ENCODE measurements at places on chromosomes 12 and 14. TPM values are rescaled to one million over a fixed set of nuclear protein-coding genes. Genes with fewer than 3 reads are reported as not detected.

- DNase-seq, result no peak
Measured at GRCh38 chr12:32139064-32139421, 32.4 kb downstream of the BICD1 start.

- DNase-seq, result no peak
Measured at GRCh38 chr12:17459214-17459613, 630.8 kb downstream of the RERGL start.

- DNase-seq, result no peak
Measured at GRCh38 chr12:12925388-12925787, 26.6 kb downstream of the GPRC5D start.

DNA sequence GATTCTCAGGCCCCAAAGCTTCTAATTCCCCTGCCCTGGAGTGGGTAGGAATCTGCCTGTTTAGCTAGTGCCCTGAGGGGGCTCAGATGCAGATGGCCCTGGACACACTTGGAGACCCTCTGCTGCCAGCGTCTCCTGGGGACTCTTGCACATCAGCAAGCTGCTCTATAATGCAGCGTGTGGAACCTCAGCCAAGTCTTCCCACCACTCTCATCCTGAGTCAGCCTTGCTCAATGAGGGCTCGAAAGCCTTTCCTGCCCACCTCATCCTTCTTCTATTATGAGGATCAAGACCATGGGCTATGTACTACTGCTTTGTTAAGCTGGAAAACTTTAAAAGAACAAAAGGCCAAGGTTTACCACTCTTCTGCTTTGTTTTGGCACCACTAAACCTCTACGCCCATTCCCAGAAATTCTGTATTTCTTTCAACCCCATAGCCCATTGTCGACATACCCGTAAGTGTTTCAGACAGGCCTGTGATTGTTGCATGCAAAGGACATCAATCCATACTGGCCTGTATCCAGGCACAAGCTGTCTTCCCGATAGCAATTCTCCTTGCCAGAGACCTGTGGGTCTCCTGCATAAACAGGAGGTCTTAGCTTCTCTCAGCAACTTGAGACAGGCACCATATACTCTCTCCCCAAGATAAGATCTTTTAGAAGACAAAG lies 246.9 kb downstream of the DPF3 start:
- DNase-seq, result no peak

GRCh38 chr12:1603269-1603993 lies 9.1 kb upstream of the FBXL14 start:
- DNase-seq, result no peak

DNA sequence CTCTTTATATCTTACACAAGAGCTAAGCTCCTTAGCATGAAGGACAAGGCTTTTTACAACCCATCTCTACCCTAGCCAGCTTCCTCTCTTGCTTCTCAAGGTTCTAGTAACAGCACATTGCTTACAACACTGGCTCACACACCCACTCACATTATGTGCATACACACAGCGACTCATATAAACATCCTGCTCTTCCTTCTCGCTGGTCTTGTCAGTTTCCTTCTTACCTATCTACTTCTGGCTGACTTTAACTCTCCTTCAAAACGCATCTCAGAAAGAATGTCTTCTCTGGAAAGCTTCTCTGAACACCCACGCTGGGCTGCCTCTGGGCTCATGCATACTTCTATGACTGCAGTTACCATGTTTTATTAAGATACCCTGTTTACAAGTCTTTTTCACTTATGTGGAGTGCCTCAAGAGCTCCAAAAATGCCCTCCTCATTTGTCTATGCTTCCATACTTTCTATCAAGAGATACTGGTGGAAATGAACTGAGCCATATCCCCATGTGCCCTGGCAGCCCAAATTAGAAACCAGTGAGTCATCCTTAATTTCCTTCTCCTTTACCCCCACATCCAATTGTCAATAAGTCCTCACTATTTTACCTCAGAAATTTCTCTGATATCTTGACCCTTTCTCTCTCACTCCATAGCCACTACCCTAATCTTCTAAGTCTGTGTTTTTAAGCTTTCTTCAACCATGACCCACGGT lies 126.9 kb upstream of the KRAS start:
- DNase-seq, result no peak

GRCh38 chr14:51921026-51921425 lies 60.6 kb downstream of the GNG2 start:
- DNase-seq, result no peak

DNA sequence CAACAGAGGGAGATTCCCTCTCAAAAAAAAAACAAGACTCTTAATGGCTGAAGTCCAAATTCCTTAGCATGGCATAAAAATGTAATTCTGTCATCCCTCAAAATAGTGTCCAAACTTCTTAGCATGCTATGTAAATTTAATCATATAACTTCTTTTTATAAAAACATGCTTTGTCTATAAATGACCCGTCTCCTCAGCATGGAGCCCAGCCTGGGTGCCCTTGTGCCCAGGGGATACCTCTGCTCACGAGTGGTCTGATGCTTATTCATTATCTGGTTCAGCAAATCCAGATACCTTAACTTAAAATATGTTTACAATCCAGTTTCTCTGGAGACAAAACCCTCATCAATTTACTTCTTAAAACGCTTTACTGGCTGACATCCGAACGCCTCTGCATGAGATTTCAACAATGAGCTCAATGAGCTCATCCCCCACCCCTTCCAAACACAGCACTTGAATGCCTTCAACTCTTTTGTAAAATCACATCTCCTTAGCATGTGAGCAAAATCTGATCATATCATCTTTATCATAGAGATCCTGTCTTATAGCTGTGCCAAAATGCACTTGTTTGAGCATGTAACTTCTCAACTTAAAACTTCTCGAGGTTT lies 15.7 kb downstream of the RTL1 start:
- no peak for DNase-seq

DNA sequence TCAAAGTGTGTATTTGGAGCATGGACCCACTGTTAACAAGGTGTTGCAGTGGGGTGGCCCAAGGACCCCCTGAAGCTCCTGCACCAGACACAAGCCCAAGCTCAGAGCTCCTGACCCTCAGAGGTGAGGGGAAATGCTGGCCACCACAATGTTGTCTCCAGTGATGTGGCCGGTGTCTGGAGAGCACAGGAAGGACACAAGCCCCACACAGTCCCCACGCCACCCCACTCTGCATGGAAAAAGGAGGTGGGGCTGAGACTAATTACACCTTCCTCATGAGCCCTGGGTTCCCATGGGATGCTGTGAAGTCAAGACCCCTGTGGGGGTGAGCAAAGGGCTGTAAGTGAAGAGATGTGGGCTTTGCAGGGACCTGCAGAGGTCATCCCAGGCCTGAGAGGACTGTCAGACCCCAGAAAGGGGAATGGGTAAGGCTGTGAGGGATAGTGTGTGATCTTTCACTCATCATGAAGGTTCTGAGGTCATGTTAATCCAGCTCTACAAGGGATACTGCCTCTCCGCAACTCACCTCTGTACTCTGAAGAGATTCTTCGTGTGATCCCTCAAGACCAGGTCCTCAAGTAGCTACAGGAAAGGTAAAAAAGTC lies 136.3 kb upstream of the DHRS4 start:
- DNase-seq, result no peak

DNA sequence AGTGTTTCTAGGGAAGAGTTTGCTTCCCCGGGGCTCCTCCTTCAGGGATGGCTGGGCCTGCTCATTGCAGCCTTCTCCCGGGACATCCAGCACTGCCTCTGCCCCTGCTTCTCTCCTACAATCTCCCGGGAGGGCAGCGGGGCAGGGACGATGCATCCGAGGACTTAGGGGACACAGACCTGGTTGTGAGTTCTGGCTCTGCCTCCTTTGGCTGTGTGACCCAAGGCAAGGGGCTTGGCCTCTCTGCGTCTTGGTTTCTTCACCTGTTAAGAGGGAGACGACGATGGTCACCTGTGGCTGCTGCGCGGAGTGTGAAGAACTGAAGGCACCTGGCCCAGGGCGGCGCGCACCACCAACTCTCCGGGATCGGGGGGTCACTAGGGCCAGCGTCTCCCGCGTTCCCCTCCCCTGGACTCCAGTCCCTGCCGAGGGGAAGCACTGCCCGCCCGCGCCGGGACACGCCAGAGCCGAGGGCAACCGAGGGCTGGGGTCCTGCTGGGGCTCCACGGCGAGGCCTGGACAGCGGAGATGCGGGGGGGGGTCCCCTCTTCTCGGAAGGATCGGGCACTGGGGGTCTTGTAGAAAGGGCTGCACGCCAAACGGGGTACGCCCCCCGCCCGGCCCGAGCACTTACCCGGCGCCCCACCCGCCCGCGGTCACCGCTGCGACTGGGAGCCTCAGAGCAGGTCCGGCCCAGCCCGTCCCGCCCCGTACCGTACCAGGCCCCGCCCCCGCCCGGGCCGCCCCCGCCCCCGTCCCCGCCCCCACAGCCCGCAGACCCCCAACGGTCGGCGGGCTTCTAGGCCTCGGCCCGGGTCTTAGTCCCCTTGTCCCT lies at the start of gene HVCN1:
TSS of gene HVCN1 (minus strand) at position 670 of the 835 bp plus-strand sequence. CDS start 5,870 bp downstream, outside the sequence.
- peak; percentile 67 for DNase-seq

DNA sequence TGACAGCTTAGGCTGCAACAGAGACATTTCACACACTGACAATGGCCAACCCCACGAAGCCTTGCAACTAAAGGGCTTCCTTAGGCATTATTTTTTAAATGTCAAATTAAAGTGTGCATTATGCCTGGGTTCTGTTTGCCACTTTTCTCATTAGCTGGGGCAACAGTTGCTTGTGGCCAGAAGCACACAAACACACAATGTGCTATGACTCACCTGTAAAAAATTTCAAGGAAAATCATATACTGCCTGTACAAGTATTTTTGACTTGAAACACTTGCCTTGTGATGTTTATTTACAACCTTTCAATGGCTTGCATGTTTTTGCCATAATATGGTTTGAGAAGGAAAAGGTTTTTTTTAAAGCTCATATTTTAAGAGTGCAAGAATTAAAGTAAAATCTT lies 1.9 kb downstream of the NTN4 start:
- DNase-seq, result no peak

GRCh38 chr14:58574623-58575022 lies 63.1 kb upstream of the DACT1 start:
- no peak for DNase-seq

- DNase-seq, result no peak
Measured at GRCh38 chr14:60183741-60184140, 18.5 kb upstream of the DHRS7 start.

DNA sequence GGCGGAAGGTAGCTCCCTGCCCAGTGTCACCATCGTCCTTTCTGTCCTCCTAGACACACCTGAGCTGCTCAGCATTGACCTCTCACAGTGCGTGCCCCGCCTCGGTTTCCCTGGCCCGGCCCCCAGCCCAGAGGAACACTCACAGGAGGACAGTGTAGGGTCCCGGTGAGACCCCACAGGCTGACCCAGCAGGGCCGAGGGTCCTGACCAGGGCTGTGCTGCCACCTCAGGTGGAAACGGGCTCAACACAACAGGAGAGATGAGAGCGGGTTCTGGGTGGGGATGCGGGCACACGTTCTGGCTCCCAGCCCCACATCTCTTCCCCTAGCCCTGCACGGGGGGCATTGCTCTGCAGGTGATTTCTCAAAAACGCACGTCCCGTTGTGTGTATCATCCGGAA lies 98.1 kb downstream of the PIWIL1 start:
- DNase-seq, result no peak

DNA sequence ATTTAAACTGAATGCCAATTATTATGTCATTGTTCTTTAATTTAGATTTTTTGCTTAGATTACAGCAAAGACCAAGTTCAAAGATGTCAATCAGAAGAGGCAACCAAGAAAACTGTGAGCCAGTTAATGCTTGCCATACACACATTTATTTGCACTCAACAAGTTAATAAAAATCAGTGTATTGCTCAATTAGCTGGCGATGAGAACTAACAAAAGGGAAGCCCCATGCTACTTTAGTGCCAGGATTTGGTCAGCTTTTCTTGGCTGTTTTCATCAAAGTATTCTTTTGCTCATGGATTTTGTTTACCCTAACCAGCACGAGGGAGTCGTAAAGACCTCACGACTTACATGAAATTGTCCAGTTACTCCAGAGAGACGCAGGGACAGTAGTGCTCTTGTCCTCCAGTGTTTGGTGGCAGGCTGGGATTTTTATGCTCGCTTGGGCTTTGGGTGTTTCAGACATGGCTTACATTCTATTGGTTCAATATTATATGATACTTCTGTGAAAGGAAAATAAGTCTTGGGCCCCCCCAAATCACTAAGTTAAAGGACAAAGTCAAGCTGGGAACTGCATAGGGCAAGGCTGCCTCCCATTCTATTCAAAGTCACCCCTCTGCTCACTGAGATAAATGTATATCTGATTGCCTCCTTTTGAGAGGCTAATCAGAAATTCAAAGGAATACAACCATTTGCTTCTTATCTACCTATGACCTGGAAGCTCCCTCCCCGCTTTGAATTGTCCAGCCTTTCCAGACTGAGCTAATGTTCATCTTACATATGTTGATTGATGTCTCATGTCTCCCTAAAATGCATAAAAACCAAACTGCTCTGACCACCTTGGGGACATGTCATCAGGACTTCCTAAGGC lies 7.4 kb upstream of the B4GALNT1 start:
- DNase-seq, result no peak

- no peak for DNase-seq
Measured at GRCh38 chr14:54002653-54003052, 46.0 kb upstream of the BMP4 start.

DNA sequence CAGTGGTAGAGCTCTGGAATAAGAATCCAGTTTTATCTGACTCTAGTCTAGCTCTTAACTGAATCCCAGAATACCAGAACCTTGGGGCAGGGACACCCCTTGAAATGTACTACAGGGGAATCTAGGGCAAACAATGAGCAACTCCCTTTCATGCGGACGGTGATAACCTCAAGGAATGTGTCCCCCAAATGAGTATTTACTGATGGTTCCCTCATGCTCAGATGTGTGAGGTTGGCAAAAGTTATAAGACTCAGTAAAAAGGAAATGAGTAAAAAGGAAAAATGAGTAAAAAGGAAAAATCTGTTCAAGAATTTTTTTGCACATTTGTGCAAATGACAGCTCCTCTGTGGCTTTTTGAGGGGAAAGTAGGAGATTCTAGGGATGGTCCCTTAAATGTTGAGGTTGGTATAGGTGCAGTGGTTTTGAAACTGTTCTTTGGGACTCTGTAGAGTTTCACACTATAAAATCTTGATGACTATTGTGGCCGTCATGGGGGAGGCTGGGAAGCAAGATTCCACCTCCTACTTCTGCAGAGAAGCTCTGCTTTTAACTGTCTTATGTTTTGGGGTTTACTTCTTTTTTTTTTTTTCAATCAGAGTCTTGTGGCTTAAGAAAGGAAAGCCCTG lies 58.6 kb downstream of the NRXN3 start:
- DNase-seq, result no peak

DNA sequence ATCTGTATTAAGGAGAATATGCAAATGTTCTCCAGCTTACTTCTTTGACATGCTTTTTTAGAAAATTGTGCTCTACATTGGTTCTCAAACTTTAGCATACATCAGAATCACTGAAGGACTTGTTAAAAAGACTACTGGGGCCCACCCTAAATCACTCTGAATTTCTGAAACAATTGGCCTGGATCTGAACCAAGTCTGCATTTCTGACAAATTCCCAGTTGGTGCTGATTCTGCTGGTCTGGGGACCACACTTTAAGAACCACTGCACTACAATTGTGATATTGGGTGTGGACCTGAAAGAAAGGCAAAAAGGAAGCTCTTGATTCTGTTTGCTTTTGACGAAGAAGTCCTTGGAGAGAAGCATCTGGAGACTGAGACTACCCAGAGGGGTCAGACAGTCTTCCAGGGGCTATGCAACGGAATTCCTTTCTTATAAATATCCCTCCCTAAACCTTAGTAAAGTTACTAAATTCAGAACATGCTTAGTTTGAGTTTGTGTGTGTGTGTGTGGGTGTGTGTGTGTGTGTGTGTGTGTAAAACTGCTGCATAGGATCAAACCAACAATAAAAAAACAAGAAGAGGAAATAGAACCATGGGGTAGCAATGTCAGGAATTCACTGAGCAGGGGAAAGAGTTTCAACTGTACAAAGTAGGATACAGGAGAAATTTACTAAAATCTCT lies 36.8 kb downstream of the EAPP start:
- DNase-seq, result no peak

The IL26 gene
- total RNA-seq, result not detected

The SAMD15 gene
- total RNA-seq, result 0.30 TPM

The CDCA3 gene
- 49.1 TPM for total RNA-seq

The CMTM5 gene
- 0.41 TPM for total RNA-seq
